ENCODE measurements at places on chromosomes 1 and 21.
A peak's percentile ranks its signal among the peaks of the same experiment; 100 is the strongest.

DNA sequence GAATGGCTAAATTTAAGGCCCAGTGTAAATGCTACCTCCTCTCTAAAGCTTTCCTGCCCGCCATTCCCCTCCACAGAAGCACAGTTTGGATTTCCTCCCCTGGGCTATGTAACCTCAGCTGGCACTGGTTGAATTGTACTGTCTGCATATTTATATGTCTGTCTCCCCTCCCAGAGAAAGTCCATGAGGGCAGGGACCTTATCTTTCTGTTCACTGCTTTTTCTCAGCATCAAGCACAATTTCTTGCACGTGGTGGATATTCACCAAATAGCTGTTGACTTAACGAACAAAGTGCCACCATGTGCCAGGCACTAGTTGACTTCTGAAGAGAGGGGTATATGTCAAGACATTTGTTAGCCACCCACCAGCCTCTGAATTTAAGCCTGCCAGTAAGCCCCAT is 9.5 kb upstream of the PDIK1L start:
- no peak for DNase-seq

DNA sequence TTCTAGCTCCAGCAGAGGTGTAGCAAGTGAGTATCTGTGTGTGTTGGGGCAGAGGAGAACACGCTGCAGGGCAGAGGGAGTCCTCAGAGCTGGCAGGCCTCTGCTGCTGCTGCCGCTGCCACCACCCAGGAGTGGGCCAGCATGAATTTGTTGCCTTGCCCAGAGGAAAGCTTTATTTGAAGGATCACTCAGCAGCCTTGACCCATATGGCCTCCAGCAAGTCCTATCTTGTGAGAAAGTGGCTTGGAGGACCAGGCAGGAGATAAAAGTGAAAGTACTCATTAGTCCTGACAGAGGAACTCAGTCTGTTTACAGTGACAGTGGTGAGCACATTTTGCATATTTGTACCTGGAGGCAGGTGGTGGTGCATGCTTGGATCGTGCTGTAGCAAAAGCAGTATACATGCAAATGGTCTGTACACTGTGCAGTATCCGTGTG is 3.1 kb downstream of the TRAF5 start:
- DNase-seq: no peak

GRCh38 chr1:25615172-25615541 is 1.4 kb upstream of the MAN1C1 start:
- peak; percentile 25 for DNase-seq

DNA sequence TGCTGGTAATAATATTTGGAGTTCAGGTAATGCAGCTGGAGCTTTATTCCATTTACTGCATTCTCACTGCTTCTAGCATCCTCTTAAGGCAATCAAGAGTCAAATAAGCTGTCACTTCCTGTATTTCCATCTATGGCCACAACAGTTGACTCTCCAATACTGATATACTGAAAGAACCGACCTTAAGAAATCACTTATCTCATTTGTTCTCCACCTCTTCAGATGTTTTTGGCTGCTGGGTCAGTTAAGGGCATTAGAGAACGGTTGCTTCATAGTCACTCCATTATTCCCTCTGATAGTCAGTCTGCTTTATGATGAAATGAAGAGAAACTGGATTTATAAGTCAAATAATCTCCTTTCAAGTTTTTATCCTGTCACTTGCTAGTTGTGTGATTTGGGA is 14.2 kb upstream of the RGS4 start:
- DNase-seq: no peak

DNA sequence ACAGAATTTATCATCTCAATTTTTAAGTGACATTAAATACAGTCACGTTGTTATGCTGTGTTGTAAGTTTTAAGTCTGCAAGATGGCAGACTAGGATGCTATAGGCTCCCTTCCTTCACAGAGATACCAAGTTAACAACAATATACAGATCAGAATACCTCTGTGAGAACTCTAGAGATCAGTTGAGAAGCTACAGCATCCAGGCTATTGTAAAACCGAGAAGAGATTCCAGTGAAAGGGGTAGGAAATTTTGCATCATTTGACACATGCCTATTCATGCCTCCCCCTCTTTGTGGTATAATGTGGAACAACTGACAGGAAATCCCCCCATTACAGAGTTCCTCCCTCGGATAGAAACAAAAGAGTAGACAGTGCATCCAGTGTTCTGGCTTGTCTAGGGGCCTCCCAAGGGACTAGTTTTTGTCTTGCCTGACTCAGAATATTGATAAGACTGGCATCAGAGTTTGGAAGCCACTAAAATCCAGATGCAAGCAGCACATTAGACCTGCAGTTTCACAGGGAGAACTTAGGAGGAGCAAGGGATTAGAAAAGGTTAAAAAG is 80.6 kb downstream of the LBR start:
- no peak for DNase-seq

DNA sequence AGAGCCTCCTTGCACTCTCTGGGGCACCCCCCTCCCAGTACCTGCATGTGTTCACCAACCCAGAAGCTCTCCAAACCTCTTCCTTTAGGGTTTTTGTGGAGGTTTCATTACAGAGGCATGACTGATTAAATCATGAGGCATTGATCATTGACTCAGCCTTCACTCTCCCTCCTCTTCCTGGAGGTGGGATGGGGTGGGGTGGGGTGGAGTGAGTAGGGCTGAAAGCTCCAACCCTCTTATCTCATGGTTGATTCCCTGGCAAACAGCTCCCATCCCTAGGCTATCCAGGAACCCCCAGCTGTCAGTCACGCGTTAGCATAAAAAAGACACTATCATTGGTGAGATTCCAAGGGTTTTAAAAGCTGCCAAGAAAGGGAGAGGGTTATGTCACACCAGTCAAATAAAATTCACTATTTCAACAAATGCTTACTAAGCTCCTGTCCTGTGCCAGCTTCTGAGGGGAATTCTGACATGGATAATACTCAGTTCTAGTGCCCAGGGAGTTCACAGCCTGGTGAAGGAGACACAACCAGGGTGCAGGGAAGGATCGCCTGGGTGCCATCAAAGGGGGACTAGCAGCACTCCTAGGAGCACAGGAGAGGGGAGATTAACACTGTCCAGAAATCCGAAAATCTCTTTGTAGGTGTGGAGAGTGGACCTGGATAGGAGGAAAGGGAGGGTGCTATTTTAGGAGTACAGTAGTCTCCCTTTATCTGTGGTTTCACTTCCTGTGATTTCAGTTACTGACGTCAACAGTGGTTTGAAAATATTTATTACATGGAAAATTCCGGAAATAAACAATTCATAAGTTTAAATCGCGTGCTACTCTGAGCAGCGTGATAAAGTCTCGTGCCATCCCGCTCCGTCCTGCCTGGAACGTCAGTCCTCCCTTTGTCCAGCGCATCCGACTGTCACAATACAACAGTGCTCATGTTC is 6.8 kb upstream of the IL24 start:
- peak; percentile 57 for DNase-seq

DNA sequence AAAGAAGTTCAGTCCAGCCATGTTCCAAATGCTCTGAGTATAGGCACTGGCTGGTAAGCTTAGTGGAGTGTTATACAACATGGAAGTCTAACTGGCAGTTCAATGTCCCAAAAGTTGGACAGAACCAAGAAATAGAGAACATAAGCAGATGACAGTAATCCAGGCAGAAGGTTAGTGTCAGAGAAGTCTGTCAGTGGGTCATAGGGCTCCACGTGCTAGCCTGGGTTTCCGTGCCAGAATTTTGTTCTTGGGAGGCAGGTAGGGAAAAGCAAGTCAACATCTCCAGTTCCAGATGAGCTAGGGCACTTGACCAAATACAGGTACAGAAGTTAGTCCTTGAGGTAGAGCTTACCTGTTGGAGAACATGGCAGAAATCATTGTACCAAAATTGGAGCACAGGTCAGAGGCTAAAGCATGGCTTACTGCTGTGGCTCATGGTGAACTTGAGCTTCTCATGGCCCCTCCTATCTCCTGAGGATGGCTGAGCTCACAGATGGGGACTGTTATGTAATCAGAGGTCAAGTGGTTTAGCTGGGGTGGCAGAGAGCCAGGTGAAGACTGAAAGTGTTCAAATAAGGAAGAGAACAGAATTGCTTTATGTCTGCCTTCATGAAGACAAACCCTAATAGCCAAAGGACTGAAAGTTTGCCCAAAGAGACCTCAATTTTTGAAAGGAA is 170.8 kb downstream of the NFIA start:
- DNase-seq: peak; percentile 56

DNA sequence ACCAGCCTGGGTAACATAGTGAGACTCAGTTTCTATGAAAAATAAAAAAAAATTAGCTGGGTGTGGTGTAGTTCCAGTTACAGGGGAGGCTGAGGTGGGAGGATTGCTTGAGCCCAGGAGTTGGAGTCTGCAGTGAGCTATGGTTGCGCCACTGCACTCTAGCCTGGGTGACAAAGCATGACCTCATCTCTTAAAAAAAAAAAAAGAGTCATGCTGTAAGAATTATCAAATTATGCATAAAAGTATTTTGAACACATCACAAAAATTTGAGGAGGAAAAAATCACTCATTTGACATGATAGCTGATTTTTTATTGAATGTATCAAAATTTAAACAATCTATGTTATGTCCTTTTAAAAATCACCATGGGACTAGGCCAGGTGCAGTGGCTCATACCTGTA is 17.8 kb downstream of the CCDC30 start:
- no peak for DNase-seq

GRCh38 chr1:246297279-246298265 is 209.5 kb downstream of the SMYD3 start:
- DNase-seq: no peak

- DNase-seq: no peak
These were observed 39.5 kb upstream of the CNTN2 start for GRCh38 chr1:205003358-205004131.

DNA sequence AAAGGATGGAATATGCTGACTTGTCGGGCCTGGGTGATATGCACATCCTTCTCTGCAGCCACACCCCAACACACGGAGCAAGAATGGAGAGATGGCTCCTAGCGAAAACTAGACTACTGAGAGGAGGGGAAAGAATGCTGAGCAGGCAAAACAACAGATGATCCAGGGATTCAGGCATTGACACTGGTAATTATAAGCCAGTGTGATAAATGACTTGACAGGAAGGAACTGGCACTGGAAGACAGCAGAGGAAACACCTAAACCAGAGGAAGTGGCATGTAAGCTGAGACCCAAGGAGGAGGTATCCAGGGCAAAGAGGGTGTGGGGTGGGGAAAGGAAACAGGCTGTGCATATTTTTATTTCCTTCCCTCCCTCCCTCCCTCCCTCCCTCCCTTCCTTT is 31.7 kb upstream of the KHDRBS1 start:
- no peak for DNase-seq

- no peak for DNase-seq
These were observed 32.5 kb downstream of the RHOU start for GRCh38 chr1:228767636-228768354.

- peak; percentile 38 for DNase-seq
These were observed 64.8 kb downstream of the KCNJ15 start for GRCh38 chr21:38321568-38321967.

DNA sequence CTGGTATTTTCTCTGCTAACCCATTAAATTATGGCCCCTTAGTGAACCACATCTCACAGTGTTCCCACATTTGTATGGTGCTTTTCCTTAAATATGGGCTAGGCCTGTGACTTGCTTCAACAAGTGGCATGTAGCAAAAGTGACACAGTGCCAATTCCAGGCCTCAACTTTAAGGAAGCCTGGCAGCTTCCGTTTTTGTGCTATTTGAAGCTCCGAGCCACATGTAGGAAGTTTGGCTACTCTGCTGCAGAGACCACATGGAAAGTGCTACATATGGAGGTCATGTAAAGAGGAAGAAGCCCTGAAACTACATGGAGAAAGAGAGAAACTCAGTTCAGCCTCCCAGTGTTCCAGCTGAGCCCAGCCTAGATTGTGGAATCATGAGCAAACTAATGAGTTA is 28.5 kb upstream of the DR1 start:
- no peak for DNase-seq

All from fibroblast of upper back skin (primary cell).